ENCODE measurements at places on chromosomes 7 and 10. TPM values are rescaled to one million over a fixed set of nuclear protein-coding genes. Genes with fewer than 3 reads are reported as not detected.

NUDCD3 gene
- total RNA-seq: 59.2 TPM

- no peak for DNase-seq
These were observed 33.2 kb upstream of the TMEM140 start for GRCh38 chr7:135114622-135115021.

GRCh38 chr10:93180482-93180931, 106.8 kb downstream of the CYP26A1 start:
- no peak for DNase-seq

DNA sequence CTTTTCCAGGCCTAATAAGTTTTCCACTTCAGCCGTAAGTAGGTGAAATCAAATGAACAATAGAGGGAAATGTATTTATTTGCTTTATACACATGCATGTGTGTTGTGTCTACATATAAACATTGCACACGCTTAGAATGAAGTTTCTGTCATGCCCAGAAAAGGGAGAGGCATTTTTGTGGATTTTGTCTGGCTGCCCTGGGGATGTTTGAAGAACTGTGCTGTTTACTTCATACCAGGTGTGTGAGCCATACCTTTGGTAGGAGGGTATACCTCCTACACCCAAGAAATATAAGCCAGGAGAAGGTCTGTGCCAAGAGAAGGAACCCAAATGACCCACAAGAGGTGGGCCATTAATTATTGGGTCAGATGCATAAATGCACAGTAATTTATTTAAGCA, 12.8 kb downstream of the GATAD1 start:
- no peak for DNase-seq

- peak; percentile 74 for DNase-seq
These were observed 248.8 kb upstream of the PTN start for GRCh38 chr7:137592232-137592896.

All from cerebellum (tissue), 4 donors.